ENCODE measurements at places on chromosomes 6 and 20.
A peak's percentile ranks its signal among the peaks of the same experiment; 100 is the strongest.

DNA sequence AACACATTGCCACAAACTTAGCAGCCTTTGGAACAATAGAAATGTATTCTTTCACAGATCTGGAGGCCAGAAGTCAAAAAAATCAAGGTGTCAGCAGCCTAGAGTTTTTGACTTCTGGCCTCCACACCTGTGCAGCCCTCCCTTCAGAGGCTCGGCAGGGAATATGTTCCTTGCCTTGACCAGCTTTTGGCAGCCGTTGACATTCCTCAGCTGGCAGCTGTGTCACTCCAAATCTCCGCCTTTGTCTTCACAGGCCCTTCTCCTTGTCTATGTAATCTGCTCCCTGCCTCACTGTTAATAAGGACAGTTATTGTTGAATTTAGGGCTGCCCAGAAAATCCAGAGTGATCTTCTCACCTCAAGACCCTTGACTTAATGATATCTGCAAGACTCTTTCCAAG lies 17.2 kb upstream of the AHI1 start:
- DNase-seq: no peak

- DNase-seq: no peak
These were observed 539.7 kb downstream of the QKI start for GRCh38 chr6:163954088-163954775.

DNA sequence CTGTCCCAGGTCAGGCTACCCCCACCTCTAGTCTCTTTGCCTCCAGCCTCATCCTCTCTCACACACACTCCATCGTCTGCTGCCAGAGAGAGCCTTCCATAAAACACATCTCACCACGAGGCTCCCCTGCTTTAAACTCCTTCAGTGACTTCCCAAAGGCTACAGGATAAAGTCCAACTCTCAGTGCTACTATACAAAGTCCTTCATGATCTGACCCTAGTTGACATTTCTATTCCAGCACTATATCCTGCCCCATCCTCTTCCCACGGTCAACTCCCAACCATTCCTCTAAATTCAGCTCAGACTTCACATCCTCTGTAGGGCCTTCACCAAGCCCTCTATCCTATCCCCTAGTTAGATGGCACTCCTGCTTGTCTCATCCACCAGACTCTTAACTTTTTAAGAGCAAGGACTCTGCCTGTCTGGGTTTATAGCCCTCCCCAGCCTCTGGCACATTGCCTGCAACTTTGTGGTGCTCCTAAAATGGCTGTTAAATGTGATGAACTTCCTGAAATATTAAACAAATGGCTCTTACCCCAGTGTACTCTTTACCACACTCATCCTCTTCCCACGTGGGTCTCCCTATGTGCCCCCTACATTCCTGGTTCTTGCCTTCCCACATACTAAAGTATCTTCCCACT lies 36.1 kb downstream of the KIF16B start:
- no peak for DNase-seq

DNA sequence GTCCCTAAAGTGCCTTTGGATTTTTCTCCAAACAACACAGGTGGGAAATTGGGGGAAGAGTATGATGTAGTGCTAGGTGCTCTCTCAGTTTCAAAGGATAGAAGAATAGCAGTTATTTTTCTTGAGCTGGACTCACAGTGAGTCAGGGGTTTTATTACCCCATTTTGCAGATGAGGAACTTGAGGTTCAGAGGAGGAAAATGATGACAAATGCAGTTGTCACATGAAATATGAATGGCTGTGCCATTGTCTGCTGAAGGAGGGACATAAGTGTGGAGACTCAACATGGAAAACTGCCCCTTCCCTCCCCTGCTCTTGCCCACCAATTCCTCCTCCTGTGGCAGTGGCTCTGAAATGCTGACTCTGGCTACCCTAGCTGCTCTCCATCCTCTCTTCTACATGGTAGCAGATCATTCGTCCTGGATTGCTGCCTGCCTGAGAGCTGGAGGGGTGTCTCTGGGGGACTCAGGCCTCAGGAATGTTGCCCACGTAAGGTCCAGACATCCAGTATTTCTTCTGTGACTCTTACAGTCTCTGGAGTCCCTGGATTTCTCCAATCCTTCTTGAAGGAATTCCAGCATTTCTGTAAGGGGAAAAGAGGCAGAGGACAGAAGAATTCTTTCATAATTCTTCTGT lies 37.6 kb upstream of the EPB41L1 start:
- peak; percentile 57 for DNase-seq

GRCh38 chr6:13466304-13467215 lies 20.8 kb downstream of the GFOD1 start:
- DNase-seq: no peak

DNA sequence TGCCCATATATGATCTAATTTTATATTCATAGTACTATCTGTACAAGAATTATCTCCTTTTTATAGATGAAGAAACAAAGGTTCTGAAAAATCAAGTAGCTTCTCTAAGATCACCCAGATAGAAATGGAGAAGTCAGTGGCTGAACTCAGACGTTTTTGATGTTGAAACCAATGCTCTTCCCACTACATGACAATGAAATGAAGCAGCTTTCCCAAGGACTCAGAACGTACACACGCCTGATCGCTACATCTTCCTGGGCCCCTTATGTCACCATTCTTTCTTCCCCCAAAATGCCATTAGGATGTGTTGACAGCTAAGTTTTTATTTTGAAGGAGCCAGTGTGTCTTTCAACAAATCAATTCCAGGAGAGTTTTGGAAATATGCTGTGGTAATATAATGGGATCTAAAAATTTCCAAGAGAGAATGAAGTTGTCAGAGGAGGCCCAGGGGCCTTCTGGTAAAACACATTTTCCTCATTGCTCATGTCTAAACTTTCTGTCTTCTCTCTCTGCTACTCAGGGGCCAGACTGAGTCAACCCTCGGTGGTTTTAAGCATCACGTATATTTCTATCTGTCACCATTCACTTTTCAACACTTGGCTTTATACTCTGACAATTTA lies 98.1 kb upstream of the COL21A1 start:
- DNase-seq: no peak

DNA sequence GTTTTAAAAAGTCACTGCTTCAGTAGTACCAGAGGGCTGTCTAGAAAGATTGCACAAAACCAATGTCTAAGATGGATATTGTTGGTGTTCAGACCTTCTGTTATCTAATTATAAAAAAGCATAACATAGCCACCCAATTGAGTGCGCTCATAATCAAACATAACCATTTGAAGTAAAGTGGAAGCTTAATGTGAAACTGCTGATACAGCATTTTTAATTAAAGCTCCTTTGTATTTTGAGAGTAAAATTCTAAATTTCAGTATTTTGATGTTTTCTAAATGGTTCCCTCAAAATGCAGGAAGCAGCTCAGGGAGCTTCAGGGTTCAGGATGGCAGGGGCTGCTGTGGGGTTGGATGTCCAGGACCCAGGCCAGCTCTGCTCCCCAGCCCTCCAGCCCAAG lies 291.8 kb upstream of the ZFP64 start:
- DNase-seq: no peak

DNA sequence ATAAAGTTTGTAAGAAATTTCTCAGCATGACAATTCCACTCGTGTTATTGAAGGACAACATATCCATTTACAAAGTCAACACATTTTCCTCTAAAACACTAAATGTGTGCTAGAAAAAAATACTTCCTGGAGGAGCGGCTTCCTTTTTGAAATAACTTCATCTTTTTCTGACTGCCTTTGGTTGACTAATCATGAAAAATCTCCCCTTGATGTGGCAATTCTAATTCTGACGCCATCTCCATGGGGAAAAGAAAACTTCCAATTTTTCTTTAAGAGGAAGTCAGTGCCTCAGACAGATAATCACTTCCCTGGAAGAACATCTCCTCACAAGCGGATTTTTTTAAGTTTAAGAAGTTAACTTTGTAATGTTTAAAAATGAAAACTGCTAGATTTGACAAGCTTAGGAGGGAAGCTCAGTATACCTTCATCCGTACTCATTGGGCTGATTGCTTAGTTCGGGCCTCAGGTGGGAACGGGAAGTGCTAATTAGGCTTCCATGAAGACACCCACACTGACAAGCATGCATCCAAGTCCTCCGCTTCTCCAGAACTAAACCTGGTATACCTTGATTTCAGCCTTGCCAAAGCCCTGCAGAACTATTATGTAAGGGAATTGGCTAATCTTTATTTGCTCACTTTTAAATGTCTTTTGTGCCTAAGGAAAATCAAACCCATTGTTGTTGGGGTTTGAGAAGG lies 35.1 kb upstream of the DUSP22 start:
- no peak for DNase-seq

GRCh38 chr20:49814057-49814694 lies 1.5 kb downstream of the SLC9A8 start:
- no peak for DNase-seq

- DNase-seq: no peak
These were observed 6.3 kb upstream of the GTF3C6 start for GRCh38 chr6:110951986-110952794.

GRCh38 chr20:49904440-49905214 lies 10.7 kb downstream of the SPATA2 start:
- DNase-seq: no peak

- DNase-seq: no peak
These were observed 190.5 kb upstream of the HEY2 start for GRCh38 chr6:125558907-125559306.

GRCh38 chr20:25324412-25324811 lies 66.2 kb downstream of the ABHD12 start:
- DNase-seq: no peak

DNA sequence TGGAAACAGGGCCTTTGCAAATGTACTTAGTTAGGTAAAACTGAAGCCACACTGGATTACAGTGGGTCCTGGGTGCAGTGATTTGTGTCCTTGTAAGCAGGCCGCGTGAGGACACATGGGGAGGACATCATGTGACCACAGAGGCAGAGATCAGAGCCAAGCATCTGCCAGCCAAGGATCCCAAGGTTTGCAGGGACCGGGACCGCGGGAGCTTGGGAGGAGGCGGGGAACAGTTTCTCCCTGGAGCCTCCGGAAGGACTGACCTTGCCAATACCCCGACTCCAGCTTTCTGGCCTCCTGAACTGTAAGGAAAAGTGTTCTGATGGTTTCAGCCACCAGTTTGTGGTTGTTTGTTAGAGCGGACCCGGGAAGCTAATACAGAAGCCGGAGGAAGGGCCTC lies 500.9 kb downstream of the PREX1 start:
- DNase-seq: no peak

DNA sequence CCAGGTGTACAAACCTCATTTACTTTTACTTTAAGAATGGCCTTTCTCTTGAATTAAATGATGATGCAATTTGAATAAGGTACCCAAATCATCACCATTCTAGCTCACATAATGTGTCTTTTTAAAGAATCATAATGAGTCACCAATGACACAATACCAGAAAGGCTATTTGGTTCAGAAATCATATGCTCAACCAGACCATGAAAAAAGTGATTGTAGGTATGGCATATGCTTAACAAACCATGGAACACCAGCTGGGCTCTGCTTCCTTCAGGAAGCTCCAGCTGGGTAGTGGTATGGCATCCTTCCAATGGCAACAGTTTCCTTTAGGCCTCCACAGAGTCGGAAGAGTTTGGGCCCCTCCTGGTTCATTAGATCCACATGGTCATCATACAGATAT lies 128.2 kb downstream of the FRK start:
- DNase-seq: peak; percentile 15

DNA sequence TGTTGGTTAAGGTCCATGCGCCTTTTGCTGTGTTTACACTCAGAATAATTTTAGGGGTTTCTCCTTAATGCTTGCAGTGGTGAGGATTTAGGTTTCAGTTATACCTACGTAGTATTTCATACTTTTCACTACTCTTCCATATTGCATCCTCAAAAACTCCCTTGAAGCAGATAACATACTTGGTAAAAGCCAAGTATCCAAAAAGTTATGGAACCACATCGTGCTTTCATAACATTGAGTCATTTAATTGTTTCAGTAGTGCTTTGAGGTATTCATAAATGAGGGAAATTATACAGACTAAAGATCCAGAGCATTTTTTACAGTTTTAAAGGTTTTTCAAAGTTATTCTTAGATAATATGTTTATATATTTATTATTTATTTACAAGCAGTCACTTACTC lies 4.0 kb upstream of the ATXN1 start:
- no peak for DNase-seq

GRCh38 chr6:6942091-6942490 lies 165.7 kb upstream of the RREB1 start:
- no peak for DNase-seq

DNA sequence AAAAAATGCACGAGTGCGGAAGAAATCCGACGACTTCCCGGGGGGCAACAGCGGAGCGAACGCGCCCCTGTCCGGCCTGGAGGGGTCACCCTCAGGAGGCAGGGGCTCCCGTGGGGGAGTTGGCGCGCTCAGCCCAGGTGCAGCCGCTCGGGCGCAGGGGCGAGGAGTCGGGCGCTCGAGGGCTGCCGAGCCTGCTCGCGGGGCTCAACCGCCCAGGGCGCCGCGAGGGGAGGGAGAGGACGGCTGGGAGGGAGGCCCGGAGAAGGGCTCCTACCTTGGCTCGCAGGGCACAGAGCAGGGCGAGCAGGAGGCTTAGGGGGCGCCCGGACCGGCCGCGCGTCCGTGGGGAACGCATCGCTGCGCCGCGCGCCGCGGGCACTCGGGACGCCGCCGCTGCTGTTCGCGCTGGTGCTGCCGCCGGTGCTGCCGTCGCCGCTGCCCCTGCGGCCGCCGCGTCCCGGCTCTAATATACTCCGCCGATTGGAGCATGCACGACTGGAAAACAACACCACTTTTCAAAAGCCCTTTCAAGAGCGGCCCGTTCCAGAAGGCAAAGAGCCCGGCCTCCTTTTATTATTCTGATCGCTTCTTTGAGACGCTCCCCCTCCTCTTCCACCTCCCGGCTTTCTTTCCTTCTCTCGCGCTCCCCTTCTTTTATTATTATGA lies 490 bp downstream of the JAG1 start:
- DNase-seq: no peak

DNA sequence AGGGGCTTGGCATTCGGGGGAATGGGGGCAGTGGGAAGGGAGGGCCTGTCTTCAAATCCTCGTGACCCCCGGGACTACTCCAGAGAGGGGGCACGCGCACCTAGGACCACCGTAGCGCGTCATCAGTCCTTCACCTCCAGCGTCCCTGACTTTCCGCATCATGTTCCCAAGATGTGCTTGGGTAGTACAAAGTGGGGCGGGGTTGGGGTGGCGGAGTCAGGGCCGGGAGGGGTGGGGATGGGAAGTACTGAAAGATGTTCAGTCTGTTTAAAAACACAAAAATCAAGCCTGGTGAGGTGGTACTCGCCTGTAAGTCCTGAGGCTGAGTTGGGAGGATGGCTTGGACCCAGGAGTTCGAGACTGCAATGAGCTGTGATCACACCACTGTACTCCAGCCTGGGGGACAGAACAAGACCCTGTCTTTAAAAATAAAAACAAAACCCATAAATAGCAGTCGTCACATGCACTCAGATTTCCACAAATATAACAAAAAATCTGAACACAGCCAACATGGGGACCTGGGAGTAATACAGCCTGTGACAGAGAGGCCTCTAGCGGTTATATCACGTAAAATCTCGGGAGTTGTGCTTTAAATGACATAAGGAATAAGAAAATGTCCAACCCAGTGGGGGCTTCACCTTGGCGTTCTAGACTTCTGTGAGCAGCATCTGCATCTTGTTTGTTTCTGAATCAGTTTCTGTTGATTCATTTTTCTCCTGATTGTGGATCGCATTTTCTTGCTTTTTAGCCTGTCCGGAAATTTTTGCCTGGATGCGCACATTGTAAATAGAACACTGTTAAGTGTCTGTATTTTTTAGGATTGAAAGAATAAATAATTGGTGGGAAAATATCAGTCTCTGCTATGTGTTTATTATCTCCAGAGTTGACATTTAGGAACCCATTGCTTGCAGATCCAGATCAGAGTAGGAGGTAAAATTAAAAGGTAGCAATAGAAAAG lies 698 bp upstream of the LRP11 start:
- peak; percentile 45 for DNase-seq

All from HS-27A (cell line).